ENCODE measurements at places on chromosomes 2 and 18.

GRCh38 chr2:42369532-42370229, 8.7 kb upstream of the COX7A2L start:
- no peak for DNase-seq

DNA sequence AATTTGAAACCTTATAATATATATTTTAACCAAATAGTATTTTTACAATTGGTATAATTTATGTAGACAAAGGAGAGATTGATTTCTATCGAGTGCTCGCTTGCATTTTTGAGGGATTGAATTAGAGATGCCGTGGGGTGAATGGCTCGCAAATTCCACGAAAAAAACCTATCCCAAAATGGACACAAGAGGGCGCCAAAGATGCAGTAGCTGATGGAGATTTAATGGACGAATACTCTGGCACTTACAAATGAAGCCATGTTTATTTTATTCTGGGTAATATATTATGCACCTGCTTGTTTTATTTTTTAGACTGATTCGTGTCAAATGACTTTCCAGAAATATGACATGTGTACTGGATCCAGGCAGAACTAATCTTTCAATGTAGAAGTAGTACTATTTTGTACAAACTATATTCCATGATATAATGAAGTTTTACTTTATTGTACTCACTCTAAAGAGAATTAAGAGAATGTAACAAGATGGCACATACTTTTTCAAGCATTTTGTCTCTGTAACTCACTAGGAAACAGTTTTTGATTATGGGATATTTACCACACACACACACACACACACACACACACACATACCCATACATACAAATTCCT, 505.4 kb downstream of the PLCL1 start:
- peak; percentile 24 for DNase-seq

GRCh38 chr2:56315376-56315775, 131.6 kb downstream of the CCDC85A start:
- DNase-seq = no peak

DNA sequence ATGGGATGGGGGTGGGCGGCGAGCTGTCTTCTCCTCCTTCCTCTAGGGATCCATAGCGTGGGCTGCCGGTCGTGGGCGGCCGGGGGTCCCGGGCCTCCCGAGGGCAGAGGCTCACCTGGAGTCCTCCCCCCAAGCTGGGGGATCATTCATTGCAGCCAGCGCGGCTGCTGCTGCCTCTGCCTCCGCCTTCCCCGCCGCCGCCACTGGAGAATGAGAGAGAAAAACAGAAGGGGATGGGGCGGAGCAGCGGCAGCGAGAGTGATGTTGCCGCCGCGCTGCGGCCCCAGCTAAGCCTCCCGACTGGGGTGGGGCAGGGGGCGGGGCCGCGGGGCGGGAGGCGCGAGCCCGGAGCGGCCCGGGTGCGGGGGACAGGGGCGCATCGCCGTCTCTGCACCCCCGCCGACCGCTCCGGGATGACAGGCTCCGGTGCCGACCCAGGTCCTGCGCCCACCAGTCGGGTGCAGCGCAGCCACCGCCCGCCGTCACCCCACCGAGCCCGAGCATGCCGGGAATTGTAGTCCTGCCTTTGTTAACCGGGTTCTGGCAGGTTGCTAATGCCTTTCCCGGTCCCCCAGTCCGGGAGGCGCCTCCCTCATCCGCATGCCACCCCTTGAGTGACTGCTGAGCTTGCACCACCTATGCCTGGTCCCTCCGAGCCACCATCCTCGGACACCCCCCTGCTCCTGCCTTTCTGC, at the start of gene KIF3C:
Gene KIF3C, minus strand, starts transcription at position 225 of the 695 bp plus-strand sequence. CDS start 580 bp downstream, outside the sequence.
- DNase-seq = peak; percentile 28

- no peak for DNase-seq
Measured at GRCh38 chr2:221377066-221377465, 195.0 kb downstream of the EPHA4 start.

DNA sequence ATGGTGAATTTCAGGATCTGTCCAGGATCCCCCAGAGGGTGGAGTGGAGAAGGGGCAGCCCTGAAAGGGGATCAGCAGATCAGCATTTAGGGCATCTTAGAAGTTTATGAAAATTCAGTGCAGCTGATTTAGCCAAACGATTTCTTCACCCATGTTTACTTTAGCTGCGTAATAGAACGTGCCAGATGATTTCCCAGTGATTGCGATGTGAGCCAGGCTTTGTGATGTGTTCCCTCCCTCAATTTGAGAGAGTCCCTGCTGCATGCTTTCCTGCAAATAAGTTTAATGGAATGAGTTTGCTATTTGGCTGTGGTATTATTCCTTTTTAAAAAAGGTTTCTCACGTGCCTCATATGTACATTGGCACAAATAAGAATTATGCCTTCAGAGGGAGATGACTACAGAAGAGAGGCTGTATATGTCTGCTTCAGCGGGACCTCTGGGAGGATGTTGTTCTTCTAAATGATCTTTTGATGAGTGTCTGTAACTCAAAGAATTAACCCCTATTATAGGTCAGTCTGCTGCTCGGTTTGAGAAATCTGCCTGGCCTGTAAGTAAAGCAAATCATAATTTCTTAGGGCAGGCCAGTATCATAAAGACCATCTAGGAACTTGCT, 111.9 kb downstream of the MRO start:
- no peak for DNase-seq

- no peak for DNase-seq
Measured at GRCh38 chr2:95208106-95208505, 785 bp downstream of the ZNF892 start.

- peak; percentile 69 for DNase-seq
Measured at GRCh38 chr2:150487537-150488429, at the start of gene RND3. RND3 (minus strand) TSS chr2:150487667; CDS start chr2:150487417, 250 bp downstream.

- DNase-seq = no peak
Measured at GRCh38 chr2:149219856-149220255, 110.5 kb upstream of the LYPD6 start.

GRCh38 chr2:240467659-240468302, 32.3 kb downstream of the GPC1 start:
- DNase-seq = no peak

GRCh38 chr2:38427936-38428335, 50.9 kb upstream of the ATL2 start:
- no peak for DNase-seq

DNA sequence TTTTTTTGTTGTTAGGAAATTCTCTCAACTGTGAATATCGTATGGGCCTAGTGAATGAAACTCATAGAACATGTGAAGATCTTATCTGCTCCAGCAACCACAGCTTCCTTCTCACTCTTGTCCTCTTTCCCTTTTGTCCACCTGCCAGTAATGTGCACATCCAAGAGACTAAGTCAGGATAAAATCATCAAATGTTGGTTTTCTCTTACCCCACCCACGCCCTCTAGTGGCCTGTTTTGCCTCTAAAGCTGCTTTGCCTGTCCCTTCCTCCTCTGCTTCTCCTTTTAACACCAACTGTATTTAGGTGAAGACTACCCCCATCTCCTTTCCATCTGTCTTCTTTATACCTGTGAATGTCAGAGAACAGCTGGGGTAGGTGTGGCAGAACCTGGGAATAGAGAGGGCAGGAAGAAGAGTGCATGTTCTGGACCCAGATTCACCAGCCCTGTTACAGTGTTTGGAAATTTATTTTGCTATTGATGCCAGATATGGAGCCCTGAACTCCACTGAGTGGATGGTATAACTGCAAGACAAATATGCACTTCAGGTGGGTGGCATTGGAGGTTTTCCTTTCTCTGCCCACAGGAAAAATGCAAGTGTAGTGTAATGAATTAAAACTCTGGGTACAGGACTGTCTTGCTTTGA, 8.4 kb upstream of the MGAT5 start:
- peak; percentile 89 for DNase-seq

GRCh38 chr18:26738706-26739105, 126.8 kb downstream of the AQP4 start:
- DNase-seq = no peak

DNA sequence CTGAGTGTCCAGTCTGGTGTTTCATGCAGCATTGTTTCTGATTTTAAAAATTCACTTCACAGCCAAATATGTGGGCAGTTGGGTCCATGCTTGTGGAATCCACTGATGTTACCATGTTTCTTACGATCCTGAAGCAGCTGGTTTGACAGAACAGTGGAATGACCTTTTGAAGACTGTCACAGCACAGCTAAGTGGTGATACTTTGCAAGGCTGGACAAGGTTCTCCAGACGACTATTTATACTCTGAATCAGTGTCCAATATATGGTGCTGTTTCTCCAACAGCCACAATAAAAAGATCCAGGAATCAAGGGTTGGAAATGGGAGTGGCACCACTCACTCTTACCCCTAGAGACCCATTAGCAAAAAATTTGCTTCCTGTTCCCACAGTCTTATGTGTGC, 577.4 kb upstream of the RAB6C start:
- no peak for DNase-seq

DNA sequence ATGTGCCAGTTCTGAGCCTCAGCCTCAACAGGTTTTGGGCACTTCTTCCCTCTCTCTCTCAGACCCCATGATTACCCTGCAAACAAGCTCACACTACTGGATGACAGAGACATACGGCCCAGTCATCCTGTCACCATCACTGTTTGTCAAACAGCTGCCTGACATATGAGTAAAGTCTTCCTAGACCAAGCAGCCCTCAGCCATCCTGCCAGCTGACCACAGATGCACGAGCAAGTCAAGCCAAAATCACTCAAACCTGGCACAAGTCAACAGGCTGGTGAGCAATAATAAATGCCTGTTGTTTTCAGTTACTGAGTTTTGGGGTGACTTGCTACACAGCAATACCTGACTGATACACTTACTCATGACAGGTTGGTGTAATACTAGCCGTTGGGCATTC, 75.5 kb upstream of the KLF7 start:
- no peak for DNase-seq

DNA sequence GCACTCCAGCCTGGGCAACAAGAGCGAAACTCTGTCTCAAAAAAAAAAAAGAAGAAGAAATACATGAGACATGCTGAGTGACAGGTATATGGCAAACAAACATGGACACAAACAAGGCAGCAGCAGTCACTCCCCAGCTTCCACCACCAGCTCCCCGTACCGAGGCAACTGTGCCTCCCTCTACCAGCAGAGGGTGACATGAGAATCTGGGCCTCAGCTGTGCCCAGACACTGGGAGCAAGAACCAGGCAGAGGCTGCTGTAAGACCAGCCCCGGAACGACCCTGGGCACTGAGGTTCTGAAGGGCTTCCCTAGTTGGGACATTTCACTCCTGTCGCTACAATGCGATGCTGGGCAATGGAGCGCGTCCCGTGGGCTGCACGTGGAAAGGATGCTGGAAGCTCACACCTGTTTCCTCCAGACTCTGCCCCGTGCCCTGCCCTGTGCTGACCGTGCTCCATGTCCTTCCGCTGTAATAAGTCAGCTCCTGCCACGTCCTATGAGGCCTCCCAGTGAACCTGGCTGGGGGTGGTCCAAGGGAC, 37.1 kb downstream of the BOK start:
- DNase-seq = no peak

DNA sequence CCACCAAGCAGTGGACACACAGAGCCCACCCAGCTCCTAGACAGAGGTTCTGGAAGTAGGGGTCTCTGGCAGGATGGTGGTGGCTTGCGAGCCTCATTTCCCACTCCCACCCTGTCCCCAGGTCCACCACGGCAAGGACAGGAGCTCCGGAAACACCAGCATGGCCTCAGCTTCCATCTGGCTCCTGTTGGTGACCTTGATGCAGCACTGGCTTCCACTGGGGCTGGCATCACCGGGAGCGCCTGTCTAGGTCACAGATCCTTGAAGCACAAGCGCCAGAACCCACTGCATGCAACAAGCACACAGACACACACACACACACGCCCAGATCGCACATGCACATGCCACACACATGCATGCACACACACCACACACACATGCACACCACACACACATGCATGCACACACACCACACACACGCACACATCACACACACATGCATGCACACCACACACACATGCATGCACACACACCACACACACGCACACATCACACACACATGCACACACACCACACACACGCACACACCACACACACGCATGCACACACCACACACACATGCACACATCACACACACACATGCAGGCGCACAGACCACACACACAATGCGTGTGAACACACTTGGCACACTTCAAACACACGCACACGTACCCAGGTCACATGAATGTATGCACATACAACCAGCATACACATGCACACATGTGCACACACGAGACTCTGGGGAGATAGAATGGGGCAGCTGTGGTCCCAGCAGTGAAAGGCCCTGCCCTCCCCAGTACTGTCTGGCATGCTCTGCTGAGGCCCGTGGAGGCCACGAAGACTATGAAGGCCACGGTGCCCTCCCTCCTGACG, 63.7 kb downstream of the TWIST2 start:
- no peak for DNase-seq

GRCh38 chr2:67067656-67068055, 329.5 kb upstream of the ETAA1 start:
- no peak for DNase-seq

DNA sequence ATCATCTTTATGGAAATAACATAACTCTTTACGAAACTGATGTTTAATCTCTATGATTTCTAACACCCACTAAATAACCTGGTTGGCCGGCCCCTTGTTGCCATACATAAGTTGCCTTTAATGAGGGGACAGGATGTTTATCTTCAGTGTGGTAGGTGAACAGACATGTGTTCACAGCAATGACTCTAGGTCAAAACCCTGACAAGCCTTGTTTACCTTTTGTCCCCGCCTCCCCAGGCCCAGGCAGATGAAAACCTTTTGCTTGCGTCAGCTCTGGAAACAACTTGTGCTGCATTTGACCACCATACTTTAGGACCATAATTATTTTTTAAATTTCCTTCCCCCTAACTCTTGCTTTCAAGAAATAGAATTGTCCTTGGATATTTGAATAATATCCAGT, 2.9 kb upstream of the DSG4 start:
- no peak for DNase-seq

GRCh38 chr2:216787851-216788540, 71.9 kb downstream of the TNP1 start:
- no peak for DNase-seq

DNA sequence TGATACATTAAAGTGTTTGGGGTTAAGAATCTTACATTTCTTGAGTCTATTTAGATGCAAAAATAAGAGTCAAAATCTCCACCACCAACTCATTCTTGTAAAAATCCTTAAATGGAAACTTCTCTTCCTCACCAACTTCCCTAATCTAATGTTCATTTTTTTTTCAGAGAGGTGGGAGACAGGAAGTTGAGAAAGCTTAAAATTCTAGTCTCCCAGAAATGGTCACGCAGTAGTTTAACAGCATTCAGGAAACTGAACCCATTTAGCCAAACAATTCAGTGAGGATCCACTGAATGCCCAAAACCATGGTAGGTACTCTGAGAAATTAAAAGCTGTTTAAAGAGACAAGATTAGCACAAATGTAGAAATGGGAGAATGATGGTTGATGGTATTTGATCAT, 69.0 kb downstream of the TXNL1 start:
- no peak for DNase-seq

- DNase-seq = no peak
Measured at GRCh38 chr2:11379558-11379957, 35.1 kb upstream of the ROCK2 start.

GRCh38 chr2:109562421-109562820, 51.3 kb downstream of the SEPTIN10 start:
- DNase-seq = no peak

DNA sequence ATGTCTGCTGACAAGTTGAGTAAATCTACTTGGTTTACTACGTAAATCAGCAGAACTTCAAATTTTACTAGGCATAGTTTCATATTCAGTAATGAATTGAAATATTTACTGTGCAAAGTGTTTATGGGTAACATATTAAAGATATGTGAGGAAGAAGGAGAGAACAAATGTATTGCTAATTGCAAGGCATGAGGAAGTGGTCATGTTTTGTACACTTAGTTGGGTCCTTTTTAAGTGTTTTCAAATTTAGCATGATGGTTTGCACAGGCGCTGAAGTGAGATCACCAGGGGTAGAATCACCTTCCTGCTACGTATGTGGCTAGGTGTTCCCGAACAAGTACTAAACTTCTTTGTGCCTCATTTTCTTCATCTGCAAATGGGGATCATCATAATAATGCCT, 1534.4 kb downstream of the LRP1B start:
- DNase-seq = no peak

Data from HL-60 (cell line).